ENCODE measurements at places on chromosomes 4 and X.

DNA sequence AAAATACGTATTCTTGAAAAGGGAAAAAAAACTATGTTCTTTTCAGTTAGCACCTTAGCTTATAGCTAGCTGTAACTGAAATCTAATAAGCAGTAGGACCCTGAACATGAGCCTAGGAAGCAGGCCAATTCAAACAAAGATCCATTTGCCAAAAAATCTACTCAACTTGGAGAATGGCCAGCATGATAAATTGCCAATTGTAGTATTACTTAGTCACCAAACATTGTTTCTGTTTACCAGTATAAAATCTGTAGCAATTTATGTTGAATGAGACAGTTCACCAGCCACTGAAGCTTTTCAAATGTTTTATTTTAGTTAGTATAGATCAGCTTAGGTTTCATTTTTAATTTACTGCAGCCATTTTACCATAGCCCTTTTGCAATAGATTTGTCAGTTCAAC lies 323.6 kb upstream of the DIPK2B start:
- no peak for DNase-seq

GRCh38 chr4:106314960-106315359 lies 1.0 kb downstream of the TBCK start:
- no peak for DNase-seq

DNA sequence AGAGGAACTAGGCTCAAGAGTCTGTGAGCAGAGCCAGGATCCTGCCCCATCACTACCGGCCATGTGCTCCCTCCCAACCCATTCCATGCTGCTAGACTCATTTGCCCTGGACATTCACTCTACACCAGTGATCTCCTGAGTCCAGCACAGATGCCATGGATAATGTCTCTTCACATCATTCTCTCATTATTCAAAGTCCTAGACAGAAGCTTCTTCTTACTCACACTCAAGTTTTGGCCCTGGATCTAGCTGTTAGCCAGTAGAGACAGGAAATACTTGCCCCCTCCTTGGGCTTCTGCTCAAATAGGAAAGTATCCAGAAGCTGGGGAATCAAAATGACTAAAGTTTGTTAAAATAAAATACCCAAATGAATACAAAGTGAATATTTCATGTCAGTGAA lies 266.8 kb upstream of the LDB2 start:
- no peak for DNase-seq

- DNase-seq: peak; percentile 68
Measured at GRCh38 chrX:107672955-107673378, 44.7 kb downstream of the PRPS1 start.

DNA sequence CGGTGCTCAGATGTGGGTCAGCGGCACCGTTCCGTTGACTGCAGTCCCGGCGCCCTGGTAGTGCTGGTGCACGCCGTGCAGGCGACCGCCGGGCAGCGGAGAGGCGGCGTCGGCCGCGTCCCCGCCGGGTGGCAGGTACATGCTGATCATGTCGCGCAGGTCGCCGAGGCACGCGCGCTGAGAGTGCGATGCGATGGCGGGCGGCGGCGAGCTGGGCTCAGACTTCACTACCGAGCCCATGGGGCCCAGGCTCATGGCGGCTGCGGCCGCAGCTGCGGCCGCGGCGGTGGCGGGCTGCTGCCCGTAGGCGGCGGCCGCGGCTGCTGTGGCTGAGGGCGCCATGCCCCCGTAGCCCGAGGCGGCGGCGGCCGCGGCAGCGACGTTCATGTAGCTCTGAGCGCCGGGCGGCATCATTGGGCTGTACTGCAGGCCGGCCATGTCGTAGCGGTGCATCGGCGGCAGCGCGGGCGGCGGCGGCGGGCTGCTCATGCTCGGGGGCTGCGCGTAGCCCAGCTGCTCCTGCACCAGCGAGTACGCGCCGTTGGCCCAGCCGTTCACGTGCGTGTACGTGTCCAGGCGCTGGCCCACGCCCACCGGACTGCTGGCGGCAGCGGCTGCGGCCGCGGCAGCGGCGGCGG lies 1.0 kb downstream of the SOX3 start:
- DNase-seq: peak; percentile 15

- DNase-seq: no peak
Measured at GRCh38 chrX:802846-803245, 172.3 kb downstream of the SHOX start.

- DNase-seq: no peak
Measured at GRCh38 chr4:48755281-48755680, 24.8 kb downstream of the FRYL start.

- no peak for DNase-seq
Measured at GRCh38 chr4:151455212-151455611, 46.2 kb downstream of the FHIP1A start.

GRCh38 chrX:38249965-38250364 lies 29.3 kb upstream of the SRPX start:
- DNase-seq: no peak

- no peak for DNase-seq
Measured at GRCh38 chr4:143359644-143360193, 23.0 kb downstream of the GAB1 start.

GRCh38 chrX:37383313-37383712 lies 34.1 kb downstream of the PRRG1 start:
- DNase-seq: no peak

GRCh38 chr4:183746305-183747229 lies 87.5 kb downstream of the TRAPPC11 start:
- DNase-seq: no peak

DNA sequence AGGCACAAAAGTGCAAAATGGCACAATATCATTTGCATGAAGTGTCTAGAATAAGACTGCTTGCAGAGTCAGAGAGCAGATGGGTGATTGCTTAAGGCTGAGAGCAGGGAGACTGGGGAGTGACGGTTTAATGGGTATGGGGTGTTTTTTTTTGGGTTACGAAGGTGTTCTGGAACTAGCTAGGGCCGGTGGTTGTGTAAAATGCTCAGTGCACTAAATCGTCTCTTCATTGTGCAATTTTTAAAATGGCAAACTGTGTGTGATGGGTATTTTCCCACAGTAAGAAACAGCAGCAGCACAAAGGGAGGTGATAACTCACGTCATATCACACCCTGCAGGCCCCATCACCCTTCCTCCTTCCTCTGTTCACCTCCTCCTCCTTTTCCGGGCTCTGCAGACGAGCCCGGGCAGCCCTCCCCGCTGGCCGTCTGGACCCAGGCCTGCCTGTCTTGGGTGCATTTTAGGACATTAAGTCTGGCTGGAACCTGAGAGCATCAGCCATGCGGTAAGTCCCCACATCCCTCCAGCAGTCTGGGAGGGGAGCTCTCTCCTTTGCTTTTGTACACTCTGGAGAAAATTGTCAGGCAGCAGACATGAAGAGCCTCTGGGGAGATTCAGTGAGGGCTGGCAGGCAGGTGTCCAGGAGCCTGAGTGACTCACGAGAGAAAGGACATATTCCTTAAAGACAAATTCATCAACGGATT lies 42.7 kb downstream of the ASMT start:
- peak; percentile 80 for DNase-seq

DNA sequence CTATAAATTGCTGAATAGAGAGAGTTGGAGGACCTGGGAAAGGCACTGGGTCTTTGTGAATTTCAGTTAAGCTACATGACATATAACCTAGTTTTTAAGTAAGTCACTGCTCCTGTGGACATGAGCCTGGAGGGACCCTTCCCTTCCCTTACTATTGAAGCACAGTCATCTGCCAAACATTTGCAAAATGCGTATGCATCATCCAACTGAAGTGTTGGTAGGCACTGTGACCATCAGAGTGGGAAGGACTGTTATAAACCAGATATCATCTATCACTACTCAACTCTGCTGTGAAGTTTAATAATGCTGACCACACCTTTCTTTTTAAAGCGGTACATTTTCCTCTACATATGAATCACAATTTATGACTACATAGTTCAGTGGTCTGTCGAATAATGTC lies 5.2 kb downstream of the GABRA3 start:
- DNase-seq: no peak

- DNase-seq: no peak
Measured at GRCh38 chr4:80540349-80540748, 204.8 kb downstream of the CFAP299 start.

- no peak for DNase-seq
Measured at GRCh38 chrX:20211261-20211786, 55.4 kb downstream of the RPS6KA3 start.

DNA sequence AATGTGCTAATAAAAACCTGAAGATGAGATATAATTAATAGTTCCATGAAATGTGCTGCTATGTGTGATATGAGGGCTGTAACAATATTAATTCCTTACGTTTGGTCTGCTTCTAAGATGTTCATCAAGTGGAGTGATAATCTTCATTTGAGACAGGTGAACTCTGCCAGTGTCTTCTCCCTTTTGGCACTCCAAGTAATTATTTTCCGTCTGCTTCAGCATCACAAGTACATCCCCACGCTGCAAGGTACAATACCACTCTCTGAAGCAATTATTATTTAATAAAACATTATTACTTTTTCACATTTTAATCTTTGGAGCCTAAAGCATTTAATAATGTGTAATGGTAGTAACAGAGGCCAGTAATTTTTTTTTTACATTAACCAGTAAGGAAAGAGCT lies 44.4 kb downstream of the RPS3A start:
- DNase-seq: no peak

Measured in GM13976 (cell line).